ENCODE measurements at places on chromosomes 11 and 22.

GRCh38 chr22:19036523-19037273 lies 85.5 kb downstream of the DGCR2 start:
- no peak for DNase-seq

DNA sequence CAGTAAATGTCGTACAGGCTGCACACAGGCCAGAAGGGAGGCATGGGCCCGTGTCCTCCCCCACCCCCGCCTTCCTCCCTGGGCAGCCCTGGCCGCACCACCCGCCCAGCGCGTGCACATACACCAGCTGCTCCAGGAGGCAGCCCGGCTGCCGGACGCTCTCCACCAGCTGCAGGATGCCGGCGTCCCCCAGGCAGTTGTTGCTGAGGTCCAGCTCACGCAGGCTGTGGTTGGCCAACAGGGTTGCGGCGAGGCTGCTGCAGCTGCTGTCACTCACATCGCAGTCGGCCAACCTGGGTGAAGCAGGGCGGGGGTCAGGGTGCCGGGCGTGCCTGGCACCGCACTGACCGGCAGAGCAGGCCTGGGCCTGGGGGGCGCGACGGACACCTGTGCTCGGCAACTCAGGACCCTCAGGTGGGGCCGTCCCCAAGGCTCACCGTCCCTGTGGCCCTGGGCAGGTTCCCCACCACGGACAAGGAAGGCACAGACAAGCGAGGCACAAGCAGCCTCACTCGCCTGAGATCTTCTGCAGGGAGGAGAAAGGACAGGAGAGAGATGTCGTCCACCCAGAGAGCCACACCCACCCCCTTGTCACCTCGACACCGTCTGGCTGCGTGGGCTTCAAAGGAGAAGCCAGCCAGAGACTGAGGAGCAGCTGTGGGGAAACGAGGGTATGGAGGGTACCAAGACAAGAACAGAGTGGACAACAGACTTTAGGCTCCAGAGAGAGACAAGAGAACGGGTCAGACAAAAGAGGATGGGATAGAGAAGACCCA lies 12.1 kb downstream of the RNH1 start:
- DNase-seq = no peak

- no peak for DNase-seq
These were observed 43.7 kb downstream of the ALX4 start for GRCh38 chr11:44266056-44266780.

DNA sequence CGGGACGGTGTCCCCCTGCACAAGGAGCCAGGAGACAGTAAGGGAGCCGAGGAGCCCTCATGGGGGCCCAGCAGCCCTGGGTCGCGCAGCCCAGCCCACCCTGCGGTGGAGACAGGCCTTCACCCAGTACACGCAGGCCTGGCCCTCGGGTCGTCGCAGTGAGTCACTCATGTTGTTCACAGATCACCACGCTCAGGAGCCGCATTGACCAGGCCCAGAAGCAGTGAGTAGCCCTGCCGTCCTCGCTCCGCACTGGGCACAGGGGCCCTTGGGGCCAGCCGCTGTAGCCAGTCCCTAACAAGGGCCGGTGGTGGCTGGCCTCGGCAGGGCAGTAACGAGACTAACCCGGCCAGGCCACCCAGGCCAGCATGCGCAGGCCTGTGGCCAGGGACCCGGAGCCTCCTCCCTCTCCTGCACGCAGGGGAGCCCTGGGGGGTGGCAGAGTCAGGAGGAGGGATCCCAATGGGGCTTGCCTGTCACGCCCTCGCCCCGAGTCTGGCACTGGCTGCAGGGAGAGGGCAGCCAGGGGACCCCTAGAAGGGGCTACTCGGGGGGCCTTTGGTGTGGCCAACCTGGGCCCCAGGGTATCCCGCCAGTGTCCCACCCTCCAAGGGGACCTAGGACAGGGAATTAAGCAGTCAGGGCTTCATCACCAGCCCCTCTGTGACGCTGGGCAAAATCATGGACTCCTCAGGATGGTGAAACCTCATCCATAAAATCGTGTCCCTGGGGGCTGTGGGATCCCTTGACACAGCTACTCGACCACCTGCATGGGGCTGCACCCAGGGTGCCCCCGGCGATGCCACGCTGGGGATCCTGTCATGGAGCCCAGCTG lies 10.1 kb upstream of the MRPL23 start:
- DNase-seq = no peak

DNA sequence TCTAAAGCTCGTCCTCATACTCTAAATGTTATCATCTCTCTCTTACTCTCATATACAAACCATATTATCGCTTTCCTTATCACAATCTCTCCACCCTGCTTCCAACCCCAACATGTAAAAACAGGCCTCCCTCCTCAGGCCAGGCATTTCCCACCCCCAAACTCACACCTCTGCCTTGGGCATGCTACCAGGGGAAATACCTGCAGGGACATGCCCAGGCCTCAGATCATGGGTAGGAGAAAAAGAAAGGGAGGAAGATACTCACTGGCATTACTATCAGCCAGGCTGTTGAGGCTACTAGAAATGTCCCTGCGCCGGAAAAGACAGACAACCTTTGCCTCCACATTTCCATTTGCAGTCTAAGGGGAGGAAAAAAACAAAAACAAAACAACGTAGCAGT lies 1.8 kb downstream of the MTA2 start:
- no peak for DNase-seq

GRCh38 chr11:118068206-118068944 lies 8.5 kb upstream of the TMPRSS4 start:
- DNase-seq = no peak

DNA sequence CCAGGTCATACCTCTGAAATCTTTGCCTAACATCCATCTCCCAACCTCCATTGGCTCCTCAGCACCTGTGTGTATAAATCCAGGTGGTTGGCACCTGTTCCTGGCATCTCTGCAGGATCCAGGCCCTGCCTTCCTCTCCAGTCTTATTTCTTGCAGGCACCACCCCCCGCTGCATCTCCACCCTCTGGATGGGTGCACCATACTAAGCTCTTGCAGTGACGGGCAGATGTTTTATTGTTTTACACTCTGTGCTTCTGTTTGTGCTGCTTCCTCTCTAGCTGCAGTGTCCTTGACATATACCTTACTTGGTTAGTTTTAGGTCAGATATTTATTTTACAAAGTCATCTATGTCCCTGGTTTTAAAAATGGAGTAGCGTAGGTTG lies 102.6 kb downstream of the TBC1D22A start:
- no peak for DNase-seq

DNA sequence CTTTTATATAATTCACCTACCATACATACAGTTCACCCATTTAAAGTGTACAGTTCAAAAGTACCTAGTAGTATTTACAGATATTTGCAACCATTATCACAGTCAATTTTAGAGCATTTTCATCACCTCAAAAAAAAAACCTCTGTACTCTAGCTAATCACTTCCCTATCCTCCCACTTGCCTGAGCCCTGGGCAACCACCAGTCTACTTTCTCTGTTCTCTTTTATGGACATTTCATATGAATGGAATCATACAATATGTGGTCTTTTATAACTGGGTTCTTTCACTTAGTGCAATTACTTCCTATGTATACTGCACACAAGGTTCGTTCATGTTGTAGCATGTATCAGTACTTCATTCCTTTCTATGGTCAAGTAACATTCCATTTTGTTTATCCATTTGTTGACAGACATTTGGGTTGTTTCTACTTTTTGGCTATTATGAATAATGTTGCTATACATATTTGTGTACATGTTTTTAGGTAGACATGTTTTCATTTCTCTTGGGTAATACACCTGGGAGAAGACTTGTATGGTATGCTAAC lies 17.8 kb upstream of the NEU3 start:
- DNase-seq = no peak

DNA sequence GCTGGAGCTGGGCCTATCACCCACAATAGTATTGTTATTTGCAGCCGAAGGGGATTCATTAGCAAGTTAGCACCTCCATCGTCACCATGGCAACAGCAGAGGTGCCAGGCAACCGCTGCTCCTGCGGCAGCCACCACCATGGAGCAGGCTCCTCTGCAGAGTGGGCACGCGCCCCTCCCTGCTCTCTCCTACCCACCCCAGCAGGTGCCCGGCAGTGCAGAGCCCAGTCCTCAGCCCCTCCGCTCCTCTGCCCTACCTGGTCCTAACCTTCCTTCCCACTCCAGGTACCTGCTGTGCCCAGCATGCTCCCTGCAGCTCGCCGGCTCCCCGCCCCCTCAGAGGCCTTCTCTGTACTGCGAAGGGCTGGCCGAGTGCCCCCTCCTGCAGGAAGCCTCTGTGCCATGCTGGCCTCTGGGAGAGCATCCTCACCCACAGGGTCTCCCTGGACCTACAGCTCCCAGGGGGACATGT lies 3.6 kb downstream of the DUSP8 start:
- no peak for DNase-seq

GRCh38 chr11:78350646-78351165 lies 66.9 kb downstream of the GAB2 start:
- no peak for DNase-seq

DNA sequence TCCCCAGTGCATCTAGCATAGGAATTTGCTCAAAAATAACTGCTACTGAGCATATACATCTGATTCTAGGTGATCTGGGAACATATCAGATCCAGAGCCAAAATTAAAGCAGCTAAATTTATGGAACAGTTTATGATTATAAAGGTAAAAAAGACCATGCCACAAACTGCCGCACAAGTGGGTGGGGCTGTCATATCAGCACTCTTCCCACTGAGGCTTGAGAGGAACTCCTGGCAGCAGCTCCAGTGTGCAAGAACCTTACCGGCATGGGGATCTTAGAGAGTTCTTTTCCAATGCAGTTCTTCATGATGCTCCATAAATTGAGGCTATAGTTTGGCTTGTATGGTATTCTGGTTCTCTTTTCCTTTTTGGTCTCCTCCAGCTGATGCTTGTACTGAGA lies 15.3 kb downstream of the OSBP start:
- DNase-seq = no peak
